ENCODE measurements at places on chromosomes 6 and 20.

DNA sequence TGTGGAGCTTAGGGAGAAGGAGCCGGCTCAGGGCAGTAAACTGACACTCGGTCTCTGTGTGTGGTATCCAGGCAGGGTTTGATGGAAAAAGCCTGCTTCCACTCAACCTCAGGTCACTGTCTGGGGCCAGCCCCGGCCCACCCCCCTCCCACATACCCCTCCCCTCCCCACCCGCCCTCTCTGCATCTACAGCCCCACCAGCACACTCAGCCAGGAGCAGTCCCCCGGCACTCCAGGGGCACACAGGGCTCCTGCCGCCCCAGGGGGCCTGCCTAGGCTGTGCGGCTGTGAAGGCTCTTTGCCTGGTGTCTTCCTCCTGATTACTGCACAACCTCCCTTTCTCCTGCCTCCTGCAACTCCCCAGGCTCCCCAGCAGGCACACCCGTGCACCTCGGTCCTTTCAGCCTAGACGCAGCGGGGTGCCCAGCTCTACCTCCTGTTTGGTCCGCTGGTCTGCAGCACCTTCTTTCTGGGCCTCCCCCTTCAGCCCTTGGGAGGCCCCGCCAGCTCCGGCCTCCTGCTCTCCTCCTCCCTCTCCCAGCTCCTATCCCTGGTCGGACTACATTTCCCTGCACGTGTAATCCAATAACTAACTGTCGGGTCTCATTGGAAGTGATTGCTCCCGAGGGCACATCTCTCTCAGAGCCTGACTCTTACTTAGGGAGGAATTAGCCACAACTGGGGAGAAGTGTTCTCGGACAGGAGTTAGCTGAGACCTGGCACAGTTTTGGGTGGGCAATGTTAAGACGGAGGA, 1.3 kb upstream of the FOXF2 start:
- DNase-seq, result peak; percentile 82

DNA sequence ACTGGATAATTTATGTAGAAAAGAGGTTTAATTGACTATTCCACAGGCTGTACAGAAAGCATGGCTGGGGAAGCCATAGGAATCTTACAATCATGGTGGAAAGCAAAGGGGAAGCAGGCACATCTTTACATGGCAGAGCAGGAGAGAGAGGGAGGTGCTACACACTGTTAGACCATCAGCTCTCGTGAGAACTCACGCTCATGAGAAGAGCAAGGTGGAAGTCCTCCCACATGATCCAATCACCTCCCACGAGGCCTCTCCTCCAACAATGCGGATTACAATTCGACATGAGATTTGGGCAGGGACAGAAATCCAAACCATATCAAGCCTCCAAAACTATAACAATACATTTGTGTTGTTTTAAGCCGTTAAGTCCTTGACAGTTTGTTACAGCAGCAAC, 257.1 kb upstream of the KCNG1 start:
- DNase-seq, result no peak

DNA sequence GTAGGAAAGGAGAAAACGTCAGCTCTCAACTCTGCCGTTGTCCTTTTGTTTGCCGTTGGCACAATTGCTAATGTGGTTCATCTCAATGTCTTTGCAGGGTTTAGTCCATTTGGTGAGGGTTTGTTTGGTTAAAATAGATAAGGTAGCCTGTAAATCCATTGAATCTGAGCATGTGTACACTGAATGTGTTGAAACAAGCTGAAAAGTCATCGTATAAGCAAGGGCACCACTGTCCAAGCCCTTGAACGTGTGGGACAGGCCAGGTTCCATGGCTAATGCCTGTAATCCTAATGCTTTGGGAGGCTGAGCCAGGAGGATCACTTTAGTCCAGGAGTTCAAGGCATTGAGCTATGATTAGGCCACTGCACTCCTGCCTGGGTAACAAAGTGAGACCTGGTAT, 224.7 kb upstream of the PLCB4 start:
- no peak for DNase-seq

GRCh38 chr20:51318058-51318949, 224.2 kb downstream of the NFATC2 start:
- peak; percentile 72 for DNase-seq

DNA sequence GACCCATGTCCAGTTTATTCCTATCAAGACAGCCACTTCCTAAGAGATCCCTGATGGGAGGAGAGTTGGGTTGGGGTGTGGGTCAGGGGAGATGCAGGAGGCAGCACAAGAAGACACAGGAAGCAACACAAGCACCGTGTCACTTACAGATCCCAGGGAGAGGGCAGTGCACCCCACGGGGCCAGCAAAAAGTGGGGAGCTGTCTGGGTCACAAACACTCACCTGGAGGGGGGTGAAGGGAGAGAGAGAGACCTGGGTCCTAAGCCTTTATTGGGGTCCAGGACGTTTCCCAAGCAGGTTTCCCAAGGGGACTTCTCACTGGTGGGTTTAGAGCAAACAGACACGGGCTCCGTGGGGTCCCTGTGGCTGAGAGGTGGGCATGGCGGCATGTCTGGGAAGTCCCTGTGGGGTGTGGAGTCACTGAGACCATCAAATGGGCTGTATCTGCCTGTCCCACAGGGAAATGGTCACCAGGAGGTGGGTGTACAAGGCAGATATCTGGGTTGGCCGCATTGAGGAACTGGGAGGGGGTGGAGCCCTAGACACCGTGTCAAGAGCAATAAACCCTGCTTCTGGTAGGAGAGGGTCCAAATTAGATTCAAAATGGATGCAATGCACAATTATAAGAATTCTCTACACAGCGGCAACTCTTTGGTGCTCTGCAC, 1.6 kb upstream of the CD93 start:
- DNase-seq, result no peak

GRCh38 chr20:63101781-63102720, 95.3 kb upstream of the BHLHE23 start:
- peak; percentile 69 for DNase-seq

DNA sequence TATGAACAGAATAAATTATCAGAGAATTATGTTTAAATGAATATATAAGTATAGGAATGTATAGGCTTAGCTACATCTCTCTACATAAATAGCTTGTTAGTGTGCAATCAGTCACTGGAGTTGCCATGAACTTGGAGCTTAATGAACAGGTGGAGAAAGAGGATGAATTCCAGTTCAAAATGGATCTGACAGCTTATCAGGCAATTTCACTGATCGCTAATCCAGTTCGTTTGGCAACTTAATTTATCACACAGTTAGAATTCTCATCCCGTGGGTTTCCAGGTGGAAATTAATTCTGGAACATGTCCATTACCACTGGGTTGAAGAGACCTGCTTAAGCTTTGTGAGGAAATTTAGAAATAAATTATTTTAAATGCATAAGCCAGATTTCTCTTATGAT, 118.1 kb downstream of the MACROD2 start:
- DNase-seq, result peak; percentile 28

GRCh38 chr20:19113343-19113930, 99.0 kb upstream of the SLC24A3 start:
- DNase-seq, result no peak

- DNase-seq, result peak; percentile 58
Measured at GRCh38 chr6:168603234-168603633, 162.2 kb downstream of the SMOC2 start.

GRCh38 chr6:137646484-137646883, 152.3 kb upstream of the OLIG3 start:
- no peak for DNase-seq

Measured in eye (tissue), 1 donor.